ENCODE measurements at places on chromosomes 2 and 18.

GRCh38 chr2:230418341-230419016, 2.5 kb downstream of the SP100 start:
- DNase-seq, result peak; percentile 86

- peak; percentile 93 for DNase-seq
These were observed 7.2 kb upstream of the HNMT start for GRCh38 chr2:137957033-137957432.

- no peak for DNase-seq
These were observed 3.8 kb upstream of the RPS7 start for GRCh38 chr2:3571284-3571683.

DNA sequence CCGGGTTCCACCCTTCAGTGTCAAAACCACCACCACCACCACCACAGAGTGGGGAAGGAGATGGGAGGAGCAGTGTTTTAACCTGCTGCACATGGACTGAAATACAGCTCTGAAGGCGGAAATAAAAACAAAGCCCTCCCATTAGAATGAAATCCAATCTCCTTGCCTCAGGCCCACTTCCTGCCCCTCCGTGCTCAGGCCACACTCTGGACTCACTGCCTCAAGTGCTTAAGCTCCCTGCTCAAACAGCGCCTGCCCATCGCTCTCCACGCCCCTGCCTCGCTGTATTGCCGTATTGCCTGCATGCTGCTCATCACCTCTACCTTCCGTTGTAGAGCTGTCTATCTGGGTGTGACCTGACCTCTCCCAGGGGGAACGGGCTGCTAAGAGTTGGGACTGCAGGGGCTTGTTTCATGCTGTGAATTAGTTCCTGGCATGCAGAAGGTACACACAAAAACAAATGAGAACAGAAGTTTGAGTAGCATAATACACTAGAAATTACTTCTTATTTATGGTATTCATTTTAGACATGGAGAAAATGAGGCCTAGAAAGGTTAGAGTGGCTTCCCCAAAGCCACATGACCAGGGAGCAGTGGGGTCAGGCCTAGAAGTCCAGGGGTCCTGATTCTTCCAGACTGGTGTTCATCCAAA, 31.6 kb upstream of the NEB start:
- no peak for DNase-seq

DNA sequence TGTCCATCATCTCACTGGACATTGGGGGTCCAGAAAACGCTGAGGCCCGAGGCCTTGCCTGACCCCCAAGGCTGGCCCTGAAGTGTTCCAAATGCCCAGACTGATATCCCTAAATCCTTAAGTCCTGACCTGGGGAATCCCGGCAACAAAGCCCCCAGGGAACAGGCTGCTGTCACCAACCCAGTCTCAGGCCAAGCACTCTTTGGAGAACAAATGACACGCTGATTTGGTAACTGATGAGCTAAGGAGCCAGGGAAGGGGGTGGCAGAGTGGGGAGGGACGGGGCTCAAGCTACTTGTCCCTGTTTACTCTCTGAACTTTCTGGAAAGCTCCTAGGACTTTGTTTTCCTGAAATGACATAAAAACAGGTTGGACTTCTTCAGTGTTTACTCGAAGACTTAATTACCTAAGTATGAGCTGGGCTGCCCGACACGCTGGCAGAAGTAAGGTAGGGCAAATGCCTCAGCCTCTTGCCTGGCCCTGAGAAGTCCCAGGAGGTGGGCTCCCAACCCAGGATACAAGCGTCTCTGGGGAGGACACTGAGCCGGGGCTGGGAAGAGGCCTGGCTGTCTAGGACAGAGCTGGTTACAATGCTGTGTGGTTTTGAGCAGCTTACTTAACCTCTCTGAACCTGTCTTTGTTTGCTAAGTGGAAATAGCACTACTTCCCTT, 105.5 kb upstream of the GLI2 start:
- DNase-seq, result no peak

GRCh38 chr2:225254363-225254762, 145.1 kb upstream of the NYAP2 start:
- DNase-seq, result no peak

DNA sequence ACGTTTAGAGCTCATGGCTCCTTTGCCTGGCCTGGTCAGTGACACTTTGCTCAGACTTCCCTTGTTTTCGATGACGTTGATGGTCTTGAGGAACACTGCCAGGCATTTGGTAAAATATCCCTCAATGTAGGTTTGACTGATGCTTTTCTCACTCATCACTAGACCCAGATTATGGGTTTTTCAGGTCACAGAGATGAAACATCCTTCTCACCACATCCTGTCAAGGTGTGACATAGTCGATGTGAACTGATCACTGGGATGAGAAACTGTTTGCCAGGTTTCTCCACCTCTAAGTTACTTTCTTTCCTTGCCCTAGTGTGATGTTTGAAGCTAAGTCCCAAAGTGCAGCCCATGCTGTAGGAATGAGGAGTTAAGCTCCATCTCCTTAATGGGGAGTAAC, 81.5 kb downstream of the AFF3 start:
- no peak for DNase-seq

DNA sequence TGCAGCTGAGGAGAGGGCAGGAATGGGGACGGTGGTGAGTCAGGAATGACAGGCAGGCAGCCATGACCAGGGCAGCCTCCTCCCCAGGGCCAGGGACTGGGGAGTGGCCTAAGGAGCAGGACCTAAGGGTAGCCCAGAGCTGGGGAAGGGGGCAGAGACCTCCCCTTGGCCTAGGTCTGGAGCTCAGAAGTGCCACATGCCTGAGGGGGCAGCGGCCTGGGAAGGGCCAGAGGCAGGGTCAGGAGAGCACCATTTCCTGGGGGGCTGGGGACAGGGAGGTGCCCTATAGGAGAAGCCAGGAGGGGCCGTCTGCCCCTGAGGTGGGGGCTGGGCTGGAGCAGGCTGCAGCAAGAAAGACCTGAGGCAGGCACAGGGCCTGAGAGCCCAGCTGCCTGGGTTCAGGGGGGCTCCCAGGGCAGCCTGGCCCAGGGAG, 20.9 kb downstream of the CFLAR start:
- DNase-seq, result peak; percentile 43

- DNase-seq, result no peak
These were observed 56.1 kb downstream of the RPL37A start for GRCh38 chr2:216554755-216555154.

DNA sequence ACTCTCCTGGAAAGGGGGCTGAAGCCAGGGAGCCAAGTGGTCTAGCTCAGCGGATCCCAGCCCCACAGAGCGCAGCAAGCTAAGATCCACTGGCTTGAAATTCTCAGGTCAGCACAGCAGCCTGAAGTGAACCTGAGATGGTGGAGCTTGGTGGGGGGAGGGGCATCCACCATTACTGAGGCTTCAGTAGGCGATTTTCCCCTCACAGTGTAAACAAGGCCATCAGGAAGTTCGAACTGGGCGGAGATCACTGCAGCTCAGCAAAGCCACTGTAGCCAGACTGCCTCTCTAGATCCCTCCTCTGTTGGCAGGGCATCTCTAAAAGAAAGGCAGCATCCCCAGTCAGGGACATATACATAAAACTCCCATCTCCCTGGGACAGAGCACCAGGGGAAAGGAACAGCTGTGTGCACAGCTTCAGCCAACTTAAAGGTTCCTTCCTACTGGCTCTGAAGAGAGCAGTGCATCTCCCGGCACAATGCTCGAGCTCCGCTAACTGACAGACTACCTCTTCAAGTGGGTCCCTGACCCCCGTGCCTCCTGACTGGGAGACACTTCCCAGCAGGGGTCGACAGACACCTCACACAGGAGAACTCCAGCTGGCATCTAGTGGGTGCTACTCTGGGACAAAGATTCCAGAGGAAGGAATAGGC, 282.3 kb upstream of the EPC2 start:
- DNase-seq, result no peak

DNA sequence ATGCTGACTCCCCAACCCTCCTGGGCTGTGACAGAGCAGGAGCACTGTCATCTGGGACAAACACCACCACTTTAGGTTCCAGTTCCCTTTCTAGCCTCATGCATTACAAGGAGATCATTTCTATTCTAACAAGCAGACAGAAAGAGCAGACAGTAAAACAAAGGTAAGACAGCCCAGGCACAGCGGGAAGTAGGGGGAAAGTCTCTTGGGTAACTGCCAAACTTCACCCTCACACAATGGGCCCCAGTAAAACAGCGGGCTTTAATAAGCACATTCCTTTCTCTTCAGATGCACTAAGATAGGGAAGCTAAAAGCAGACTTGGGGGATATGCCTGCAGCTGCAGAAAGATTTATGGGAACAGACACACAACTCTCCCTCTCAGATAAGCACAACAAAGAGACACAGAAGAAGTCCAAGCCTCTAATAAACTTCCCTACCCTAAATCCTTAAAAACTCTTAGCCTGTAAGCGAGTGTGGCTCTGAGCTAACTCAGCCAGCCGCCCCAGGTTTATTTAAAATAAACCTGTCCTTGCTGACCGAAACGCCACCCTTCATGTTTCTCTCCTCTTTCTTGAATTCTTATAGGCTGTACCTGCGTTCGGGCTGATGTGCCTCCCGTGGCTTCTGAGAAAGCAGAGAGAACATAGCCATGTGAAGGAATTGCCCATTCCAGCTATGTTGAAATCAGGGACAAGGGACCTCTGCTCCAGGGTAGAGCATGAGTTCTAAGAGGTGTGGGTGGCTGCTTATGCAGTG, 726.8 kb upstream of the DDX18 start:
- no peak for DNase-seq

GRCh38 chr18:68742206-68742605, 27.3 kb upstream of the TMX3 start:
- peak; percentile 82 for DNase-seq

DNA sequence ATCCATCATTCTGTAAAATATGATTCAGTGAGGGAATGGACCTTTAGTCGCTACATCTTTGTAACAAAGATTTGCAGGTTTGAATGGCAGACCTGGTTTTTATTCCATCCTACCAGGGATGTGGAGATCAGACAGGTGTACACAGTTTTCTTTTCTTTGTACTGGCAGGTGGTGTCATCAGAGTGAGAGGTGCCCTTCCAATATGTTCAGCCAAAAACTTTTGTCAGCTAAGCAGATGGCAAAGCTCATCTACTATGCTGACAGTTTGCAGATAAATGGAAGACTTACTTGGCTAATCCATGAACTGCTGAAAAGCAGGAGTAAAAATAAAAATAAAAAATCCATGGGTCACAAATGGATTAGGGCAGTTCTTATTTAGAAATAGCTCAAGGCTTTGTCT, 185.5 kb upstream of the DOK6 start:
- no peak for DNase-seq

DNA sequence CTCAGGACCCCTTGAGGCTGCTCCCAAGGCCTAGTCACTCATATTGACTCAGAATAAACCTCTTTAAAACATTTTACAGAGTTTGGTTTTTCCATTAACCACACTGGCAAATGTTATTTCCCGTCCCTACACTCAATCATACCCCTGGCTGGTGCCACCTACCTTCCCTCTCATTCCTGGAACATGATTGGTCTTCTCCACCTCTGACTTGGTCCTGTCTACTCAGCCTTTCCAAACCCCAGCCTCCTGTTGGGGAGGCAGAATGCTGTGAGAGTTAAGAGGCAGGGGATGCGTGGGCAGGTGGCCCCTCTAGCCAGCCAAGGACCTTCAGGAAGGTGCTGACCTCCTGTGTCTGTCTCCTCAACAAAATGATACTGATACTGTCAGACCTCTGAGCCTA, 149.3 kb downstream of the CABLES1 start:
- DNase-seq, result no peak

GRCh38 chr2:222270396-222270795, 28.4 kb downstream of the PAX3 start:
- DNase-seq, result peak; percentile 40

DNA sequence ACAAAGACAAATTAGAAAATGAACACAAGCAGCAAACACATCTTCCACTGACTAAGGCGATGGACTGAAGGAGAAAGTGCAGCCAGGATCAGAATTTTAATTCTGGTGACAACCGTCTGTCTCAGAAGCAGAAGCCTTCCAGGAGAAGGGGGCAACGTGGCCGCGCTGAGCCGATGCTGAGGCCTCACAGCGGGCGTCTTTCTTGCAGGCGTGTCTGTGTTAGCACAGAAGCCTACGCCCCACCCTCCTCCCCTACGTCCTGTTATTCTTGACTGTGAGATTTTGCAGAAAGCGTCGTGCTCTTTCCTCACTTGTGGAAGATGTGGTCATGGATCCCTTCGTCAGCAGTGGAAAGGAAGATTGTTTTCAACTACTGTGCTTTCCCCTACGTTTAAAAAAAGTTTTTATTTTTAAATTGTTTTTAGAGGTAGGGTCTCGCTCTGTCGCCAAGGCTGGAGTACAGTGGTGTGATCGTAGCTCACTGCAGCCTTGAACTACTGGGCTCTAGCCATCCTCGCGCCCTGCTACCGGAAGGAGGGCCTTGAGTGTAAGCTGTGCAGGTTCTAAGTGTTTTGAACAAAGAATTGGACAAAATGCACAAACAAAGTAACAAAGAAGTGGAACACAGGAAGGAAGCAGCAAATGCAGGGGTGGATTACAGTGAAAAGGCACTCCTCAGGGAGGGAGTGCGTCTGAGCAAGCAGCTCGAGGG, 422.0 kb downstream of the GALR1 start:
- DNase-seq, result no peak
